ENCODE measurements at places on chromosomes 1 and 21. TPM values are rescaled to one million over a fixed set of nuclear protein-coding genes. Genes with fewer than 3 reads are reported as not detected.
A peak's percentile ranks its signal among the peaks of the same experiment; 100 is the strongest.

- DNase-seq = no peak
Observed at GRCh38 chr1:89528382-89528780, 3.8 kb downstream of the LRRC8B start.

- no peak for DNase-seq
Observed at GRCh38 chr1:63874278-63874880, 100.6 kb downstream of the ROR1 start.

- no peak for DNase-seq
Observed at GRCh38 chr1:187226396-187226795, 397.6 kb downstream of the PLA2G4A start.

DNA sequence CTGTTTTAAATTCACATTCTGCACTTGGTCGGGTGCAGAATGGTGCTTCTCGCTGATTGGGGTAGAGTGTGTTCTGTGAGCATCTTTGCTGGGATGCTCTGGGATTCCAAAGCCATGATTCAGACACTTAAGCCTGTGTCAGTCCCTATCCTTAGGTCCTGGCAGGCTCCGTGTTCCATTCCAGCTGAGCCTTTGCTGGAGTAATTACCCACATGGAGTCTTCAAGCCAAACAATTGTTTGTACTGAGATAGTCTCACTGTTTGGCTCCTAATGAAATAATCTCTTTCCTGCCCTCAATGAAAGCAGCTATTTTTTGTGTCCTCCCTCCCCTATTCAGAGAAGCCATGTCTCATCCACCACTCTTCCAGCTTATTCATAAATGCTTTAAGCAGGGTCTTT, 18.7 kb downstream of the SMAP2 start:
- DNase-seq = no peak

DNA sequence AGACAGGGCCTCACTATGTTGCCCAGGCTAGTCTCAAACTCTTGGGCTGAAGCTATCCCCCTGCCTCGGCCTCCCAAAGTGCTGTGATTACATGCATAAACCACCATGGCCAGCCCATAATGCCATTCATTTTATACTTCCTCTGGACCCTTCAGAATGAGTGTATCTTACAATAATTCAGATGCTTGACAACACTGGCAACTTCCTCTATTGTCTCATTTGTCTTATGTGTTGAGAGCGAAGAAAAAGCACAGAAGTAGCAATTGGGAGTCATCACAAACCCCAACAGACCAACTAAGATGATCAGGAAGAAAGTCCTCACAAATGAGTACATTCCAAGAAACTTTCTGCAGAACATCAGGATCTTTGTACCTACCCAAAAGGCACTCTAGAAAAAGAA, 191.9 kb downstream of the RERE start:
- no peak for DNase-seq

DNA sequence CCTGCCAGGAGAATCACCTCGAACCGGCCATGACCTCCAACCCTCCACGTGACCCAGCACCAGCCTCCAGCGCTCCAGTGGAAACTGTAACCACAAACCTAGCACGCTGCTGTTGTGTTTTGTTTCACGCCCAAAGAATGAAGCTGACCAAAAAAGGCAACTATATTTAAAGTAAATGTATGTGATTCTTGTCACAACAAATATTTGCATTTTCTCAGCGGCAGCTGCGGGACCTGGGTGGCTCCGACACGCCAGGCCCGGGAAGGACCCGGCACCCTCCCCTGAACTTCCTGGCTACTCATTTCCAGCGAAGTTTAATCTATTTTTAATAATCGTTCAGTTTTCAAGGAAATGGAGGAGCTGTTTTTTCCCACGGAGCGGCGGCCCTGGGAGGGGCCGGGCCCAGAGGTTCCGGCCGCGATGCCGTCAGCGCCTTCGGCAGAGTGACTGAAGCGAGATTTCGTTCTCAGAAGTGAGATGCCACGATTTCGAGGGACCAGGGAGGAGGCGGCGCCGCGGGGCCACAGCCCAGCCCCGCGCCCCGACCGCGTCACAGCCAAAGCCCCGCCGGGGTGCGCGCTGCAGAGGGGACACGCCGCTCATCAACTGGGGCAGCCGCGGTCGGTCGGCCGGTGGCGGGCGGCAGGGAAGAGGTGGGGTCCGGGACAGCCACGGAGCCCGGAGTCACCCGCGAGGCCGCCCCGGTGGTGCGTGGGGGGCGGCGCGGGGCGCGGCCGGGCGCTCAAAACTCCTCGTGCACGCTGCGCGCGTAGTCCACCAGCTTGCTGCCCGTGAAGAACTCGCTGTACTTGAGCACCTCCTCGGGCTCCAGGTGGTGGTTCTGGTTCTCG, 3.0 kb upstream of the TNFRSF4 start:
- no peak for DNase-seq

- DNase-seq = no peak
Observed at GRCh38 chr21:34761758-34762330, 93.0 kb downstream of the CLIC6 start.

DNA sequence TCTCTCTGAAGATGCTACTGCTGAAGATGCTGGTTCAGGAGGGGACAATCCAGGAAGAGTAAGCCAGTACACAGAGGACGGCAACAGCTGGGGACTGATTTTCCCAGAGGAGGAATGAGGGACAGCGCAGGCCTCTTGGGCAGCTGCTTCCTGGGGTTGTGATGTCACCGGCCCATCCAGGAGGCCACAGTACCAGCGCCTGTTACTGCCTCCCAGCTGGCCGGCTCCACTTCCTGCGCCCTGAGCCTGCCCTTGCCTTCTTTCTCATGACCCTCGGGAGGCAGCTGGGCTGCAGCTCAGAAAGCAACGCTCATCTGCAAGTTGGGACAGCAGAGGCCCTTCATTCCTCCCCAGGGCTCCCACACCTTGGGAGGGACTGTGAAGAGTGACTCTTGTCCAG, 21.9 kb upstream of the ID3 start:
- no peak for DNase-seq

DNA sequence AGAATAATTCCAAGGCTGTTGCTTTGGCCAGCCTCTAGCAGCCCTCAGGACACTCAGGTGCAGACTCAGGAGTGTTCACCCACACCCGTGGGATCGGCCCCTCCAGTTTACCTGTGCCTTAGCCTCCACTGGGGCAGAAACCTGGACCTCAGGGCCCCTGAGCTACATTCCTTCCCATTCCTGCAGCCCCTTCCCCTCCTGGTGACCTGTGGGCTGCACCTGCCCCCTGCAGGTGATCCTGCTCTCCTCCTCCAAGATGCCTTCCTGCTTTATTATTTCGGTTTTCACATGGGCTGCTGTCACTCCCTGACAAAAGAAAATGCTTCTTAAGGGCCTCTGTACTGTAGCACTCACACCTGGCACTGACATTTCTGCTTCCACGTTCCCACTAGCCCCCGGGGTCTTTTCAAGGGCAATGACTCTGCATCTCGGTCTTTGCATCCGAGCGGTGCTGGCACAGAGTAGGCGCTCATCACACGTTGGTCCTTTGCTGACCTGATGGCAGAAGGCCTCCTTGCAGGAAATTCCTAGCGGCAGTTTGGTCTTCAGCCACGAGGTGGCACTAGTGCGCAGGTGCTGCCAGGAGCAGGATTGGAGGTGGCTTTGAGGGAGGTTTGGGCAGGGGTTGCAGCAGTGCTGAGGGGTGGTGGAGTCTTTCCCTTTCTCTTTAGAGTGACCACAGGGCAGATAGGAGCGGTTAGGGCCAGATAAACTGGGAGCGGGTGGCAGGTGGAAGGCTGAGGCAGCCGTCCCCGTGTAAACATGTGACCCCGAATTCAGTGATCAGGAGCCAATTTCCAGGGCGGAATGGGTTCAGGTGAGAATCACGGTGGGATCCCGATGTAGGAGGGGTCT, 25.3 kb upstream of the ETV3 start:
- DNase-seq = peak; percentile 66

DNA sequence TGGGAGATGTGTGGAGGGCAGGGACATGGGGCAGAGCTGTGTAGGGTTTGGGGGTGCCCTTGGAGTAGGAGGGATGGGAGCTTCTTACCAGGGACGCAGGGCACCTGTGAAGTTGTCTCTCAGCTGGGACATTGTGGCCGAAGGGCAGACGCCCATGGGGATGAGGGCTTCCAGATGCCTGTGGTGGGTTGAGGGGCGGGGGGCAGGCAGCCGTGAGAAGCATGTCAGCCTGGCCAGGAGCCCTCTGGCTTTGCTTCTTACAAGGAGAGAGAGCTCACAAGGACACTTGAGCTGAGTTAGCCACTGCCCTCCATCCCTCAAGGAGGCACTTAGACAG, 8.5 kb downstream of the A3GALT2 start:
- no peak for DNase-seq

GRCh38 chr1:99233446-99233845, 30.8 kb upstream of the PLPPR4 start:
- DNase-seq = no peak

Gene EPHX1
- 129 TPM for polyA plus RNA-seq

Gene RHD
- polyA plus RNA-seq = 2.1 TPM

Gene AUNIP
- polyA plus RNA-seq = 3.0 TPM

Gene OR2M5
- polyA plus RNA-seq = not detected

Gene PGBD5
- 4.8 TPM for polyA plus RNA-seq
